Activated CD8-positive, alpha-beta memory T cell treated with anti-CD3 and anti-CD28 coated beads for 4 hours (primary cell): ENCODE measurements at places on chromosomes 11 and 22.

GRCh38 chr22:31276426-31277167 lies 15.7 kb downstream of the PIK3IP1 start:
- DNase-seq: no peak

DNA sequence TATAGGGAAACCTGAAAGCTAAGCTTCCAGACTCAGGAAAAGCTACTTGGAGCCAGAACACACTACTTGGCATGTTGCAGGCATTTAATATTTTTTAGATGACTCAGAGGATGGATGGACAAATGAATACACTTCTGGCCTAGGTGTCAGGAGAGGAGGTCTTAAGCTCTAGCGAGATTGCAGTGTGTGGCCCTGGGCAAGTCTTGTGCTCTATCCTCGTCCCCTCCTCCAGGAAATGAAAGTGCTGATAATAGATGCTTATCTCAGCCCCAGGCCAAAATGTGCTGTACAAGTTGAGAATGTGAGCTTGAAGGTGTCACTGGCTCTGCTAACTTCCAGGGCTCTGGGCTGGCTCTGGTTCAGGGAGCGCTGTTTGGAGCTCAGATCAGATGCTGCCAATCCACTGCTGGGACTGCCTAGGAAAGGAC lies 136.3 kb downstream of the PKNOX2 start:
- DNase-seq: no peak

- DNase-seq: no peak
Measured at GRCh38 chr11:113505046-113505445, 29.8 kb upstream of the DRD2 start.

DNA sequence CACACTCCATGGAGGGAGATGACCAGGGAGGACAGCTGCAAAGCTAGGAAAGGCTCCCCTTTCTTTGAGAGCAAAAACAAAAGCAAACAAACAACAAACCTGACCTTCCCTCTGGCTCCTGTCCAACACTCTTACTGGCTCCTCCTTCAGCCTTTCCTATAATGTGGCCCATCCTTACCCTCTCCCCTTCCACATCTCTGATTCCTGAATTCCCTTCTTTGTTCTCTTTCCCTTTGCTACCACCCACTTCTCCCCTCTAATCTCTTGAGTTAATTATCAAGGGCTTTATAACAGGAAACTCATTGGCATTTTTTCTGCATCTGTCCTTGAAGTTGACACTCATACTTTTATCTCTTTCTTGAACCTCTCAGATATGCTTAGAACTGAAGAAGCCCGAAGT lies 56.3 kb downstream of the ZNF280B start:
- DNase-seq: no peak

- DNase-seq: no peak
Measured at GRCh38 chr22:39097098-39098020, at the start of gene APOBEC3H. APOBEC3H (plus strand) TSS chr22:39097244; CDS start chr22:39100279, 3,035 bp downstream.

GRCh38 chr11:75626889-75627529 lies 41.8 kb downstream of the MAP6 start:
- DNase-seq: no peak

DNA sequence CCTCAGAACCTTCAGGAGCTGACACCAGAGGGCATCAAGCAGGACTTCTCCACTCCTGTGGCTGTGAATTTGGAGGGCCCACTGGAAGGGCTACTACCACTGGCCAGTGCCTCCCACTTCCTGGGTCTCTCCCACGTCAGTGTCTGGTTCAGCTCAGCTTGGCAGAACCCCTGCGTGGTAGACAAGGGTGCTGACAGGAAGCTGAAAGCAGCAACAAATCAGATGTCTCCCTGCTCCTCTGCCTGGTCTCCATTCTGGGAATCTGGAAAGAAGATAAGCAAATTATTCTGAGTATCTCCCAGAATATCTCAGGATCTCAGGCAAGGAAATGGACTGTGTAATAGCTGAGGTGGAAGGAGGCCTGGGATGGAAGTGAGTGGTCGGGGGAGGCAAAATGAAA lies 61.5 kb downstream of the TMPRSS5 start:
- DNase-seq: no peak

- no peak for DNase-seq
Measured at GRCh38 chr11:134905517-134905916, 493.5 kb upstream of the B3GAT1 start.

DNA sequence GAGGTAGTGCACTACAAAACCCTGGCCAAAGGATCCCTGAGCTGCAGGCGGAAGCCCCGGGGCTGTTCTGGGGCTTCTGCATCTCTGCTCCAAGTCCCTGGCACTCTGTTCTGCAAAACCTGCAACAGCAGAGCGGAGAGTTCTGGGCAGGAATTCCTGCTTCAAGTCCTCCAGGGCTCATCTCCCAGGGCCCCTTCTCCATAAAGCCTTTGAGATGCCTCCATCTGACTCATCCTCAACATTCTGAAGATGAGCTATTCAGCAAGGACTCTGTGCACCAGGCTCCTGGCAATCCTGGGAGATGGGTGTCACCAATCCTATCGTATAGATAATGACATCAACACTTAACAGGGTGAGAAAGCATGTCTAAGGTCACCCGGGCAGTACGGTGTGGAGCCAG lies 19.3 kb downstream of the SYN3 start:
- DNase-seq: no peak

GRCh38 chr11:12674936-12675696 lies 895 bp downstream of the TEAD1 start:
- DNase-seq: no peak

DNA sequence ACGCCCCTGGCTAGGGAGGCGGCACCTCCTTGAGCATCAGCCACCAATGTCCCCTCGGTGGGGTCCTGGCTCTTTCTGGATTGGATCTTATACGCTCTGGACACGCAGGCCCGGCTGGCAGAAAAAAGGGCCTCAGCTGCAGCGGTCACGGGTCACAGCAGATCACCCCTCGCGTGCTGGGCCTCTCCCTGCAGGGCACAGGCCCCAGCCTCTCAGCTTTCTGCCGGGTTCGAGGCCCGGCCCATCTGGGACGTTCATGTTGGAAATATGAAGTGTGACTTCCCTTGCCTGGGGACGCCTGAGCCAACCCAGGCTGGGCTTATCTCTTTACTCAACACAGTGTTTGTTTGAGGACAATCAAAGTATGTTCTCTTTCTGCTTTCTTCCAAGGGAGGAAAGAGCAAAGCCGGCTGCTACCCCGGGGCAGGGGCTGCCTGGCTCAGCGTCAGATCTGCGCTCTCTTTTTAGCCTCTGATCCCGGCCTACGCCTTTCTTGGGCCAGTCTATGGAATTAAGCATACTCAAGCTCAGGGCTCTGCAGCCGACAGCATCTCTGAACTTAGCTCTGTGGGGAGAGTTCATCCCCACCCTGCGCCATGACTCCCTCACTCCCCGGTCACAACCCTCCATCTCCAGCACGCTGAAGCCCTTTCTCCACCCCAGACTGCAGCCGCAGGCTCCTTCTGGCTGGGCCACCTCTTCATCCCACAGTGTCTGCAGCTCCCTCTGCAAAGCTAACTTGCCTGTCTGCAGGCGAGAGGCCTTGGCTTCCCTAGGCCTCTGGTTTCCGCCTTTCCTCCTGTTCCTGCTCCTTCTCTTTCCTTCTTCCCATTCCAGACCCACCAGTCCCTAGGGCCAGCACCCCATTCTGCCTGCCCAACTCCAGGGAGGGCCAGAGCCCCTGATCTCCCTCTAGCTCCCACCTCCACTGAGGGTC lies 38.8 kb downstream of the ADAMTS15 start:
- no peak for DNase-seq

DNA sequence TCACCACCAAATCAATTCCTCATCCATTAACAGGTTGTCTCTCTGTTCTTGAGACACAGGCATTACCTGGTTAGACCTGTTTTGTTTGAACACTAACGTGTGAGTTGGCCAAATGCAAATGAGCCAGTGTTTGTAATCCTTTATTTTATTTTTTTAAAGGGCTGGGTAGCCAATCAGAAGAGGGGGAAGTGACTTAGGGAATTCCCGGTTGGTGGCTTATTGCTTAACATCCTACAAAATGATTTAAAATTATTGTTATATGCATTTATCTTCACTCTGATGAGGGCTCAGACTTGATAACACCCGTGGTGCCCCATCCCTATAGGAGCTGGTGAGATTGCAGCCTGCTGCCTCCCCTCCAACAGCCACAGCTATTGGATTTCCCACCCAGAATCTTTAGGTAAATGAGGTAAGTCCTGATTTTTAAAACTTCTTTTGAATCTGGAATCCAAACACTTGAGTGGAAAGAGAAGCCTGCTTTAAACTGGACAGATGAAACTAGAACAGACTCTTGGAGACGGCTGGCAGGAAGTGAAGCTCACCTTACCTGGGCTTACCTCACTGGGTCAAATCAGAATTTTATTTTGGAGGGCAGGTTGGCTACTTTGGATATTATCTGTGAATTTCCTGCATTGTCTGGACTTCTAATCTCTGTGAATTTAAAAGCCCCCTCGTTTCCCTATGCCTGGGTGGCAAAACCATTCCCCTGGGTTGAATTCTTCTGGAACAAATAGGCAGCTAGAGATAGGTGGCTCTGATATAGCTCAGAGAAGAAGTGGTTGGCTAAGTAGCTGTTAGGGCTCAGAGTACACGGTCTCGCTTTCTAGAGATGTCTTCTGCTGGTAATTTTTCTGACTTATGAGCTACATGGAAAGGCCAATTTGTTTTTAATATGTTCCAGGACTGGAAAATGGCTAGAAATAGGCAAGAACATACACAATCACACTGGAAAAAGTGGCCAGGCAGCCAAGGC lies at the start of gene EHF:
Gene EHF (plus strand): TSS at position 274 of the 973 bp plus-strand sequence. CDS start 21,538 bp downstream, outside the sequence.
- DNase-seq: no peak

DNA sequence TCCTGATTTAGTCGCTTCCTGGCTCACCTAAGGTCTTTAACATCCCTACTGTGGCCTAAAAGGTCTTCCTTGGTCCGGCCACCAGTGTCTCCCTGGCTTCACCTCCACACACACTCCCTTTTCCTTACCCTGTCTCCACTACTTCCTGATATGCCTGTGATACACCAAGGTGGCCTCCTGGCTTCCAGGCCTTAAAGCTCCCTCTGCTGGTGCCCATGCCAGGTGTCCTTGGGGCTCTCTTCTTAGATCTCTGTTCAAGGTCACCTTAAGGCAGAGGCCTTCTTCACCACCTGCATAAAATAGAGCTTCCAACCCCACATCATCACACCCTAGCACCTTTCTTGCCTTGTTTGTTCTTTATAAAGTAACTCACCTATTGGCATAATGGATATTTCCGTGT lies 787.7 kb downstream of the NTM start:
- DNase-seq: no peak

GRCh38 chr11:17691976-17692375 lies 27.4 kb upstream of the MYOD1 start:
- no peak for DNase-seq

GRCh38 chr22:25485626-25486545 lies 78.6 kb upstream of the GRK3 start:
- no peak for DNase-seq

GRCh38 chr22:19289475-19290161 lies 1.9 kb downstream of the CLTCL1 start:
- no peak for DNase-seq

DNA sequence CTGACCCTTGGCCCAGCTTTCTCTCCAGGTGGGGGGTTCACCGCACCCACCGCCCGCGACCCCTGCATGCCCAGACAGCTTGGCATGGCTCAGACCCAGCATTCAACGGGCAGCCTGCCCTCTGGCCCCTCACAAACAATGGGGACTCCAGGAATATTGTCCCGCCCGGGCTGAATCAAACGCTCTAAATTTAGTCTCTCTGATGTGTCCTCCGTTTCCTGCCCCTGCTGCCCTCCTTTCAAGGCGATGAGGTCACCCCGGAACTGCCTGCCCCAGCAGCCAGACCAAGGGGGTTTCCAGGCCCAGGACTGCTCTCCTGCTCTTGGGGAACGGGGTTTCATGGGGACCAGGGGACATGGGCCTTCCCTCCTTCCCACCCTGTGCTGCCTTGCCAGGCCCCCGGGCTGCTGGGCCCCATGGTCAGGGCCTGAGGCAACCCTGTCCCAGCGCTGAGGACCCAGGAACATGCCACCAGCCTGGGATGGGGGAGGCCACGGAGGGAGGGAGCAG lies 10.1 kb upstream of the PDGFB start:
- DNase-seq: no peak

- no peak for DNase-seq
Measured at GRCh38 chr22:41542224-41542623, 2.0 kb downstream of the POLR3H start.

- no peak for DNase-seq
Measured at GRCh38 chr11:111910676-111911562, 651 bp downstream of the CRYAB start.

DNA sequence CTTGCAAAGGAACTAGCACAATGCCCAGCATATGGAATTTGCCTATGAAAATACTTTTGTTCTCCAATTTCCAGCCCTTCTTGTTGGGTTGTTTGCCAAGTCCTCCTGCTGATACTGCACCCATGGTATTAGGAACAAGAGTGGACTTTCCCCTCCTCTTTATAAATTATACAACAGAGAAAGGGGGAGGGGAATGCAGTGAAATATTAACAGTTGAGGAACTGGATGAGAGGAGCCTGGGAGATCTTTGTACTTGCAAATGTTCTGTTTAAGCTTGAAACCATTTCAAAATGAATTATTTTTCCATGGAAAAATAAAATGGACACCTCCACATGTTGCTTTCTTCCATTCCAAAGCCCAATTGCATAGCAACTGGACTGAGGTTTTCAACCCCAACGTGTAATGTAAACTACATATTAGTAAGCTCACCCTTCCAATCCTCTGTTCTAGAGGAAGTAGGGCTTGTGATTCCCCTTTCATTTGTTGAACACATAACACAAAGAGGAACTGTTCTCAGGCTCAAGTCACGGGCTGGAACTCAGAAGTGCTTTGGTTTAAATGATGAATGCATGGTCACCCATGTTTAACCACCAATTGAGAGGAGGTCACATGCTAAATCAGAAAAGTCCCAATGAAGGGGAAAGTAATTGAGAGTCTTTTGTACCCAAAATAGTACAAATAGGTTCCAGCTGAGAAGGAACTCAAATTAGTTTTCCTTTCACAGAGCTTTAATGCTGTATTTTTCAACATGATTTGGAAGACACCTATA lies 66.2 kb upstream of the ZC3H12C start:
- DNase-seq: no peak

DNA sequence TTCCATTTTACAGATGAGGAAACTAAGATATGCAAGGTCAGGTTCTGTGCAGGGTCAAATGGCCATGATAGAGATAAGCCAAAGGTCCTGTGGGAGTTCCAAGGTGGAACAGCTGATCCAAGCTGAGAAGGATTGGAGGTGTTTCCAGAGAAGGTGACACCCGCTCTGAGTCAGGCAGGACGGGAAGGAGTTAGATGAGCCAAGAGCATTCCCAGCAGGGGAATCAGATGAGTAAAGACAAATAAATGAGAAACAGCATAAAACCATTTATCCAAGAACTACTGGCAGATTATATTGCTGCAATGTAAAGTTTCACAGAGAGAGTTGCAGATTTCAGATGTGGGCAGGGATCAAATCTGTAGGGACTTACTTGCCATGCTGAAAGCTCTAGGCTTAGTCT lies 18.9 kb upstream of the HEPHL1 start:
- DNase-seq: no peak

GRCh38 chr11:59754494-59754858 lies 700 bp upstream of the STX3 start:
- DNase-seq: no peak
